Upper lobe of left lung (tissue), 6 donors: ENCODE measurements at places on chromosomes 1 and 21. TPM values are rescaled to one million over a fixed set of nuclear protein-coding genes. Genes with fewer than 3 reads are reported as not detected.

Gene DNASE2B
- 1.5 TPM for total RNA-seq

Gene NSL1
- 42.4 TPM for total RNA-seq

Gene LCE1B
- total RNA-seq, result not detected

- H3K4me1 ChIP-seq, result no peaks in the 10 kb centered on the region
- H3K4me3 ChIP-seq, result no peak overlapping the region
- H3K27me3 ChIP-seq, result no peaks in the 10 kb centered on the region
- H3K36me3 ChIP-seq, result peaks cover 12% of the 10 kb centered on the region
- no peak overlapping the region for H3K27ac ChIP-seq
Measured at GRCh38 chr1:220250681-220251080, 21.6 kb downstream of the RAB3GAP2 start.

- H3K27ac ChIP-seq, result peak overlapping the region; percentile 48
- no peak overlapping the region for H3K4me3 ChIP-seq
- no peaks in the 10 kb centered on the region for H3K36me3 ChIP-seq
- no peaks in the 10 kb centered on the region for H3K27me3 ChIP-seq
- DNase-seq, result no peak
Measured at GRCh38 chr1:66728021-66728420, 24.2 kb upstream of the DYNLT5 start.

GRCh38 chr1:62401034-62401760, 35.7 kb upstream of the USP1 start:
- H3K36me3 ChIP-seq, result no peaks in the 10 kb centered on the region
- H3K4me3 ChIP-seq, result no peak overlapping the region
- no peaks in the 10 kb centered on the region for H3K27me3 ChIP-seq
- no peaks in the 10 kb centered on the region for H3K4me1 ChIP-seq

GRCh38 chr21:37419228-37419906, 52.8 kb downstream of the DYRK1A start:
- peaks cover 32% of the 10 kb centered on the region for H3K4me1 ChIP-seq
- no peak overlapping the region for H3K27ac ChIP-seq
- H3K36me3 ChIP-seq, result peaks cover 6% of the 10 kb centered on the region
- H3K27me3 ChIP-seq, result no peaks in the 10 kb centered on the region
- no peak for DNase-seq
- no peak overlapping the region for H3K4me3 ChIP-seq

DNA sequence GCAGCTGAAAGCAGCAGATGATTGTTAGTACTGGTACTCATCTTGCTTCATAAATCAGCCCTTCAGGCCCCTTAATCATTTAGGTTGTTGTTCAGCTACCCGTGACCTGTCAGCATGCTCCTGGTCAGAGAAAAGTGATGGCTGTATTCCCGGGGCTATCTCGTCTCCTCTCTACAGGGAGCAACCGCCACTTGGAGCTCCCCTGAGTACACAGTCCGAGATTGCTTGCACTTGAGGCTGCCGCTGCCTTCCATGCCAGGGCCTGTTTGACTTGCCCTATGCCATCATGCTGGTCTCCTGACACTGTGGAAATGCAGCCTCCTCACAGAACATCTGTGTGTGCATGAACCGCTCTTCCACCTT, 97.5 kb downstream of the SPATA46 start:
- peaks cover under 1% of the 10 kb centered on the region for H3K4me1 ChIP-seq
- no peak overlapping the region for H3K27ac ChIP-seq
- no peak for DNase-seq

DNA sequence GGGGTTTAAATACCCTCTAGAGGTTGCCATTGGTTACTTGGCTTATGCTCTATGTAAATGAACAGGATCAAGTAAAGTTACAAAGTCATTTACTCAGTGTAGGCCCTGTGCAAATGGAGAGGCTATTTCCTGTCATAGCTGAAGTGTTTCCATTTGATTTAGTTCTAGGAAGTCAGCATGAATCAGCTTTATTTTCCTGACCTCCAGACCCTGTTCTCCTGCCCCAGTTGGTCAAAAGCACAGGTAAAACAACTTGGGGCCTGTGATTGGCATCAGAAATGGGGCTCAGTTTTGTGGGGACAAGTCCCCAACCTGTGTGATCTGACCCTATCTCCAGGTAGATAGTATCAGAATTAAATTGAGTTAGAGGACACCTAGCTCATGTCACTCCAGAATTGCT, 239.9 kb downstream of the HHAT start:
- H3K27me3 ChIP-seq, result no peaks in the 10 kb centered on the region
- DNase-seq, result no peak
- H3K27ac ChIP-seq, result no peak overlapping the region
- H3K4me1 ChIP-seq, result no peaks in the 10 kb centered on the region

DNA sequence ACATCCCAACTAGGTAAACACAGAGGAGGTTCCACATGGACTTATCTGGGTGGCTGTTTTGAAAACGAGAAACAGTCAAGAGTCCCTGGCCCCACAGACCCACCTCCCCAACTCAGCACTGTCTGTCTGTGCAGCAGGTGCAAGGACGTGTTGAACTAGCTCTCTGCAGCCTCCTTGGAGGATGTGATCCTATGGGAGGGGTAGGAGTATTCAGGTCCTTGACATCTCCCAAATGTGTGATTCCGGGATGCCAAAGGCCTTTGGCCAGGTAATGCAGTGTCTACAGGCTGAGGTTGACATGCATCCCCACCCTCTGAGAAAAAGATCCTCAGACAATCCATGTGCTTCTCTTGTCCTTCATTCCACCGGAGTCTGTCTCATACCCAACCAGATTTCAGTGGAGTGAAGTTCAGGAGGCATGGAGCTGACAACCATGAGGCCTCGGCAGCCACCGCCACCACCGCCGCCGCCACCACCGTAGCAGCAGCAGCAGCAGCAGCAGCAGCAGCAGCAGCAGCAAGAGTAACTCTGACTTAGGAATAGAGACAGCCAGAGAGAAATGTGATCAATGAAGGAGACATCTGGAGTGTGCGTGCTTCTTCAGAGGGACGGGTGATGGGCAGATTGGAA, 151.6 kb upstream of the CAMK1G start:
- no peak overlapping the region for H3K4me3 ChIP-seq

DNA sequence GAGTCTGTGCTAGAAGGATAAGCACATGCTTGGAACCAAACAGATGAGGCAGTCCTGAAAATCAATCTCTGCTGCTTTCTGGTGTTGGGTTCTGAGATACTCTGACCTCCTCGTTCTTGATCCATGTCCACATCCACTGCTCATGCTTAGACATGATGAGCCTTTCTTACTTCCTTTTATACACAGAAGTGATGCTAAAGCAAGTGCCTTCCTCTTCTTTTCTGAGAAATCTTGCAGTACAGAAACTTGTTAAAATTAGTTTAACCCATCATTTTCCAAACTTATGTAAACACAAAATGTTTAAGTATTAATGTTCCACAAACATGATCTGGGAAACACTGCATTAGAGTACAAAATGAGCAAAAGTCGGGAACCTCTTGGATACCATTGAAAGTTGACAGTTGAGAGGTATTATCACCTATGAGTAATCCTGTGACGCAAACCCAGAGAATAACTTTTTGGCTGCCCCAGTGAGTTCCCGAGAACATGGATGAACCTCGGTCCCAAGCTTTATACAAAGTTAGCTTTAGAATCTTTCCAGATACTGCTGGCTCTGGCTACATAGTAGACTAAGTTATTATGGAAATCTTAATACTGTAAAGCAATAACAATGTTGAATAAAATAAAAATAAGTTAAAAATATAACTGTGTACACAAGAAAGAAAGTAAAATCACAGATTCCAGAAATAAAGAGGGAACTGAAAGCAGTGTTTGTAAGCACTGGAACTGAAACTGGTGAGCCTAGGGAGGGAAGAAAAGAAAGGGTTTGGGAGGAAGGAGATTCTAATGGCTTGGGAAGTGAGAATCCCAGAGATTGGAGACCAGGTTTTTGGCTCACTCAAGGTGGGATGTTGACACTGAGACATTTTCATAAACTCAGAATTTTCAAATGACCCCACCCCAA, 429.3 kb upstream of the RUNX1 start:
- no peak for DNase-seq
- H3K4me3 ChIP-seq, result no peak overlapping the region
- H3K4me1 ChIP-seq, result peaks cover 10% of the 10 kb centered on the region
- no peaks in the 10 kb centered on the region for H3K36me3 ChIP-seq

GRCh38 chr1:205287076-205287475, 34.5 kb downstream of the NUAK2 start:
- H3K4me3 ChIP-seq, result no peak overlapping the region
- H3K4me1 ChIP-seq, result peaks cover 38% of the 10 kb centered on the region

DNA sequence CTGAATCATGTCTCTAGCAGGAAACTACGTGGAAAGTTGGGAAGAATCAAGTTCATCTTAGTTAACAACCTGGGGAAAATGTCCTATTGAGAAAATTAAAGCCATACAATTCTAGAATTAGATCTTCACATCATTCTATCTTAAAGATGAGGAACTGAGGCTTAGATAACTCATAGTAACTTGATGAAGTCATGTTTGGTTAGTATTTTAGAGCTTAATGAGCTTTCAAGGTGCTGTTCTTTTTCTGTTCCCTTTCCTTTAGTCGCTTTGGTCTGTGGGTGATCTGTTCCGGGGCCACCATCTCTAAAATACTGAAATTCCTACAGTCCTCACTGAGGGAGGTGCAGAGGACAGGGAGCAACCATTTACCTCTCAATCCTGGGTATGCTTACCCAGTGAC, 4.3 kb upstream of the GLUL start:
- no peak overlapping the region for H3K27ac ChIP-seq
- H3K27me3 ChIP-seq, result no peaks in the 10 kb centered on the region
- no peak overlapping the region for H3K4me3 ChIP-seq
- H3K36me3 ChIP-seq, result no peaks in the 10 kb centered on the region

GRCh38 chr1:160366731-160367515, at the start of gene NHLH1:
TSS of gene NHLH1 (plus strand) at chr1:160367071. CDS start at chr1:160370732, 3,661 bp downstream.
- no peak for DNase-seq
- no peak within 1 kb of the TSS for H3K27ac ChIP-seq
- no peaks in the 10 kb centered on the region for H3K36me3 ChIP-seq
- H3K4me1 ChIP-seq, result no peaks in the 10 kb centered on the region
- no peak within 1 kb of the TSS for H3K4me3 ChIP-seq

- H3K36me3 ChIP-seq, result no peaks in the 10 kb centered on the region
- H3K27ac ChIP-seq, result no peak overlapping the region
- no peak overlapping the region for H3K4me3 ChIP-seq
- H3K4me1 ChIP-seq, result no peaks in the 10 kb centered on the region
- no peaks in the 10 kb centered on the region for H3K27me3 ChIP-seq
- no peak for DNase-seq
Measured at GRCh38 chr21:15422783-15423182, 307.0 kb upstream of the USP25 start.

- no peak overlapping the region for H3K4me3 ChIP-seq
- H3K27me3 ChIP-seq, result no peaks in the 10 kb centered on the region
- peaks cover 22% of the 10 kb centered on the region for H3K4me1 ChIP-seq
- H3K27ac ChIP-seq, result no peak overlapping the region
- H3K36me3 ChIP-seq, result no peaks in the 10 kb centered on the region
- DNase-seq, result no peak
Measured at GRCh38 chr1:235931171-235931738, 64.5 kb upstream of the LYST start.
